ENCODE measurements at places on chromosomes 6 and 20.

DNA sequence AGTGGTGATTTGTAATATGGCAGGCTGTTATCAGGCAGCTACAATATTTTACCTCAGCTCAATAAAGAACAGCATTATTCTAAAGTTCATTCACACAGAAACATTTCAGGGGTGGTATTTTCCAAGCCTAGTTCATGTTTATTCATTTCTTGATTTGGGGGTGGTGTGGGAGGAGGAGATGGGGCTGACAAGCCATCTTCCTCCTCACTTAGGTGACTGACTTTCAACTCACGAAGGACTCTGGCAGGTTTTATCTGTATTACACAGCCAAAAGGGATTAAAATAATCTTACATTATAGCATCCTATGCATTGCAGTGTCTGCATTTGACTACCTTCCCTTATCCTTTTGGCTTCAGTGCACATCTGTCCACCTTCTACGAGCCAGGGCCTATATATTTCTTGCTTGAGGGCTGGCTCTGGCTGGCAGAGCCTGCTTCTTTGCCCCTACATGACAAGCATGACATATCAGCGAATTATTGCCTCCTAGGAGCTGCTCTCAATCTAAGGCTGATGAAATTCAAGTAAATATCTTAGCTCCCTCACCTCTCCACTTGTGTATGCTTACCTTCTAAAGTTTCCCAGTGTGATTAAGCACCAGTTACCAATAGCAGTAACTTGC is 20.0 kb downstream of the KHDRBS2 start:
- no peak overlapping the region for H3K4me3 ChIP-seq
- no peak for DNase-seq
- H3K36me3 ChIP-seq = no peaks in the 10 kb centered on the region
- H3K27me3 ChIP-seq = no peaks in the 10 kb centered on the region

GRCh38 chr6:75204959-75205775 is 686 bp downstream of the COL12A1 start:
- no peaks in the 10 kb centered on the region for H3K36me3 ChIP-seq
- H3K27me3 ChIP-seq = peaks cover 91% of the 10 kb centered on the region
- peak overlapping the region; percentile 58 for H3K4me3 ChIP-seq
- no peak for DNase-seq
- H3K4me1 ChIP-seq = peaks cover 53% of the 10 kb centered on the region

- H3K27me3 ChIP-seq = peaks cover 6% of the 10 kb centered on the region
- H3K36me3 ChIP-seq = no peaks in the 10 kb centered on the region
- H3K4me3 ChIP-seq = no peak overlapping the region
These were observed 115.2 kb downstream of the MRPL14 start for GRCh38 chr6:44012078-44012493.

GRCh38 chr20:49303065-49303552 is 25.3 kb upstream of the ZNFX1 start:
- no peaks in the 10 kb centered on the region for H3K27me3 ChIP-seq
- no peak for DNase-seq
- H3K4me1 ChIP-seq = peaks cover 8% of the 10 kb centered on the region
- H3K27ac ChIP-seq = no peak overlapping the region
- peaks cover 6% of the 10 kb centered on the region for H3K36me3 ChIP-seq

Data from activated naive CD8-positive, alpha-beta T cell treated with anti-CD3 and anti-CD28 coated beads for 36 hours (primary cell).